ENCODE measurements at places on chromosomes 5 and 9.

GRCh38 chr5:121873409-121873808 lies 21.7 kb downstream of the FTMT start:
- no peak overlapping the region for H3K4me3 ChIP-seq
- H3K27ac ChIP-seq = no peak overlapping the region
- H3K27me3 ChIP-seq = peaks cover 2% of the 10 kb centered on the region
- no peaks in the 10 kb centered on the region for H3K36me3 ChIP-seq

- no peak overlapping the region for H3K4me3 ChIP-seq
- no peak for DNase-seq
- peaks cover 37% of the 10 kb centered on the region for H3K4me1 ChIP-seq
- no peak overlapping the region for H3K27ac ChIP-seq
- H3K36me3 ChIP-seq = peaks cover 6% of the 10 kb centered on the region
- H3K27me3 ChIP-seq = no peaks in the 10 kb centered on the region
These were observed 2.9 kb downstream of the SEC24A start for GRCh38 chr5:134651531-134651930.

GRCh38 chr5:172038167-172038566 lies 31.7 kb upstream of the FBXW11 start:
- H3K4me3 ChIP-seq = no peak overlapping the region
- peaks cover 19% of the 10 kb centered on the region for H3K4me1 ChIP-seq
- H3K27me3 ChIP-seq = no peaks in the 10 kb centered on the region
- DNase-seq = no peak
- no peak overlapping the region for H3K27ac ChIP-seq

DNA sequence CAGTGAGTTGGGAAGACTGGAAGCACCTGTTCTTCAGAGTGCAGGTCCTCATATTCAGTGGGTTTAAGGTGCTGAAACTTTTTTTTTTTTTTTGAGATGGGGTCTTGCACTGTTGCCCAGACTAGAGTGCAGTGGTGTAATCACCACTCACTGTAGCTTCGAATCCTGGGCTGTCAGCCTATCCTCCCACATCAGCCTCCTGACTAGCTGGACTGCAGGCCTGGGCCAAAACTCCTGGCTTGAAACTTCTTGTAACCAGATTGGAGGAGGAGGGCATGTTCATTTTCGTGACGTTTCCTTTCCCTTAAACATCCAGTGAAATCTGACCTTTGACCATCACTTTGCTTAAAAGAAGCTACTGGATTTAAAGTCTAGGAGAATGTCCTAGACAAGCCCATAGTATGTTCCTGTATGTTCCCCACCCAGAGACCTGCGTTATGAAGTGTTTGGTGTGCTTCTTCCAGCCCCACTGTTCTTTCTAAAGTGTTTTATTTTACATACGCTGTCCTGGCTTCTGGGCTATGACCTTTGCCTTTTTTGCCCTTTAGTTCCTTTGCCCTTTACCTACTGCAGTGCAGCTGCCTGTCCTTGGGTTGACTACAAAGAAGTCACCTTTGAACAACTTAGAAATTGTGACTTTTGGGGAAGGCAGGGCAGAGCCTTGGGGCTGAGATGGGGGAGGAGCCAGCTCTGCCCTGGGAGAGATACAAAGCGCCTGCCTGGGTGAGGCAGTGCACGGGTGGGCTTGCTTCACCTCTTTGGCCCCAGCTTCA lies 18.4 kb downstream of the TENT4A start:
- DNase-seq = no peak
- no peak overlapping the region for H3K4me3 ChIP-seq
- H3K36me3 ChIP-seq = peaks cover 24% of the 10 kb centered on the region
- H3K27ac ChIP-seq = peak overlapping the region; percentile 18
- peaks cover 89% of the 10 kb centered on the region for H3K4me1 ChIP-seq

DNA sequence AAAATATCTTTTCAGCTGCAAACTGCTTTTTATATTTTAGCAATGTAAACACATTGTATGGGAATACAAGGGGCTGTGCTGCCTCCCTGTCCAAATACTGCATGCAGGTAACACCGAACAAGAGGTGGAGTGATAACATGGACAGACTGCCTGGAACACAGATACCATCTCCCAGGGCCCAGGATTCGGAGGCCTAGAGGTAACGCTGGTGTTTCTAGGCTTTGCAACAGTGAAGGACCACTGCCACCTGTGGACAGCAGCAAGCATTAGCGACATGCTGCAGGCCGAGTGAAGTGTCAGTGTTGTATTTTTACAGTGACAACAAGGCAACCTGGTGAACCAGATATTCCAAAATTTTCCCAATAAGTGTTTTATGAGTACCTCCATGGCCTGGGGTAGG lies 379.1 kb downstream of the DMRT2 start:
- H3K4me1 ChIP-seq = no peaks in the 10 kb centered on the region
- DNase-seq = no peak
- no peak overlapping the region for H3K27ac ChIP-seq
- no peak overlapping the region for H3K4me3 ChIP-seq

DNA sequence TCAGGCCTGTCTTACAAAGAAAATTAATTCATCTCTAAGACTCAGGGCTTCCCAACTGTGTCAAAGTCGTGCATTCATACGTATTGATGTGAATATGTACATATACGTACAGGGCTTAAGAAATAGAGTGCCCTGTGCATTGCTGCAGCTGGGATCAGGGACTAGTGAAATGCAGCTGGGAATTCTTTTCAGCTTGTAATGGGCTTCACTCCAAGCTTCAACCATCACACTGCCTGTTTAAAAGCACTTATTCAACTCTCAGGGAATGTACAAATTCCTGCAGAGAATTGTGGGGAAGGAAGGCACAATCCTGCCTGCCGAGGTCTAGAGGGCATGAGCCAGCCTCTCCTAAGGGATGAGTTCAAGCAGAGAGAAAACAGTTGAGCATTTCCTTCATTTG lies 59.6 kb upstream of the MAN2A1 start:
- peaks cover 3% of the 10 kb centered on the region for H3K27me3 ChIP-seq
- H3K4me1 ChIP-seq = no peaks in the 10 kb centered on the region
- no peak for DNase-seq
- H3K36me3 ChIP-seq = no peaks in the 10 kb centered on the region
- H3K27ac ChIP-seq = no peak overlapping the region
- H3K4me3 ChIP-seq = no peak overlapping the region

DNA sequence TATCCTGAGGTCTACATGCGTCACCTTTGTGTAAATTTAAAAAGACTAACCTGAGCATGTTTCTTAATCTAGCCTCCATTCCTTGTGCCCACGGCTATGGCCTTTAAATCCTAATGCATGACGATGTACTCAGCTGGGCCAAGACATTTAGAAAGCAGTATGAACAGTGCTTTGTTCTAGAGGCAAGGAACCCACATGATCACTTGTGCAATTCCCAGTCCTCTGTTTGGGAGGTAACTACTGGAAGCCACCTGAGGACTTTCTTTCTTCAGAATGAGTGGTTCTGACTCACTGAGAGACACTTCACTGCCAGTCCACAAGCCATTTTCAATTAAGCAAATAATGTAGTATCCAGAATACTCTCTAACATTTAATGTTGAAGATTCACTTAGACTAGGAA lies 181.3 kb downstream of the RAB3C start:
- no peaks in the 10 kb centered on the region for H3K27me3 ChIP-seq
- H3K4me3 ChIP-seq = no peak overlapping the region
- no peak for DNase-seq
- H3K4me1 ChIP-seq = peaks cover 21% of the 10 kb centered on the region

DNA sequence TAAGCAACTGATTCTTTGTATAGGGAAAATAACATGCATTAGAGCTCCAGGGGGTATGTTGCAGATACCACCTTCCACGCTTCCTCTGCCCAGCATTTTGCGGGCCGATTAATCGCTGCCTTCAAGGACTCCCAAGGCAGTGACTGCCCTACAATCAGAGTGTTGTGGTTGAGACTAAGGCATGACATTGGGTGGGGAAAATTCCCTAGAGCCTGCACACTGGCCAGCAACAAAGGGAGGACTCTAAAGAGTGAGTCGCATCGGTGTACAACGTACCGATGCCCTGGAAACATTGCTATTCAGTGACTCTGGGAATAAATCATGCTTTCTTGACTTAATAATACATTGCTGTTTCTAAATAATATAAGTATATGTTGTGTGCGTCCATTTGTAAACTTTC lies 119.7 kb downstream of the ZNF462 start:
- peaks cover 2% of the 10 kb centered on the region for H3K27me3 ChIP-seq
- no peak overlapping the region for H3K27ac ChIP-seq
- H3K4me3 ChIP-seq = no peak overlapping the region
- no peaks in the 10 kb centered on the region for H3K36me3 ChIP-seq
- DNase-seq = no peak

GRCh38 chr9:134642385-134643181 lies 980 bp downstream of the COL5A1 start:
- H3K27me3 ChIP-seq = peaks cover 24% of the 10 kb centered on the region
- H3K36me3 ChIP-seq = no peaks in the 10 kb centered on the region
- no peak for DNase-seq
- no peak overlapping the region for H3K27ac ChIP-seq
- no peaks in the 10 kb centered on the region for H3K4me1 ChIP-seq
- no peak overlapping the region for H3K4me3 ChIP-seq
